CD4-positive, alpha-beta T cell treated with Interleukin-2 at 100 ng/mL for 4 hours (primary cell): ENCODE measurements at places on chromosomes 2 and 18.

GRCh38 chr2:179235463-179236108 is 29.0 kb downstream of the SESTD1 start:
- no peak for DNase-seq

GRCh38 chr18:31105733-31106132 is 3.5 kb upstream of the DSC2 start:
- no peak for DNase-seq

- no peak for DNase-seq
Measured at GRCh38 chr2:160499865-160500264, 6.3 kb upstream of the RBMS1 start.

DNA sequence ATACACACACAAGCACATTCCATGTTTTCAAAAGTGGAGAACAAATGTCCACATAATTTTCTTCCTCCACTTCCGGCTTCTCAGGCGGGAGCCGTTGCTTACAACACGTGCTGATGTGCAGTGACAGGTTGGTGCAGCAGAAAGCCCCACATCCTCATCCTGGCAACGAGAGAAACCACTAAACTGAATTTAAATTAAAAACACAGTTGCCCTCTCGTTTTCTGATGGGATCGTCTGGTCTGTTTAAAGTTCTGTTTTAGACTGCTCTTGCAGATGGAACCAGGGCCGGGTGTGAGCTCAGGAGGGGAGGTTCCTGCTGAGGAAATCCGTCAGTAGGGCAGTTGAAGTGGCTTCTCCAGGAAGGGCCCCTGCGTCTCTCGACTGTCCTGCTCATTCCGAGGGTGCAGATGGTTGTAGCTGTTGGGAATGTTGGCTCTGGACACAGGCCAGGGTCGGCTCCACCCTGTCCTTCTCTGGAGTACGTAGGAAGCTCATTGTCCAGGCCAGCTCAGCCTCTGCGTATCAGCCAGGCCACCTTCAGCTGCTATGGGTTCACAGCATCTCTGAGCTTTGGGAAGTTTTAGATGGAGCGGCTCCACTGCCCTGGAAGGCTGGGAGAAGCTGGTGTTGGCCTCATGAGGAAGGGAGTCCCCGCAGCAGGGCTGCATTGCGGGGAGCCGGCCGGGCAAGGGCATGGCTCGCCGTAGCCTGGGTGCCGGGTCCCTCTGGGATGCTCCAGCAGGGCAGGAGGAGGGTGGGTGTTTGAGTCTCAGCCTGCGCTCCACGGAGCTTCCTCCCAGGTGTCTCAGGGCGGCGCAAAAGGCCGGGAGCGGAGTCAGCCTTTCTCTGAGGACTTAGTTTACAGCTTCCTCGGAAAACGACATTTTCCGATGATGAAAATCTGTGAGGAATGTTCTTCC is 58.3 kb downstream of the NFATC1 start:
- DNase-seq: no peak

- no peak for DNase-seq
Measured at GRCh38 chr2:17309741-17310339, 208.4 kb downstream of the RAD51AP2 start.
